ENCODE measurements at places on chromosomes 6 and 20.

- DNase-seq: no peak
Observed at GRCh38 chr6:50936277-50936681, 117.6 kb downstream of the TFAP2B start.

DNA sequence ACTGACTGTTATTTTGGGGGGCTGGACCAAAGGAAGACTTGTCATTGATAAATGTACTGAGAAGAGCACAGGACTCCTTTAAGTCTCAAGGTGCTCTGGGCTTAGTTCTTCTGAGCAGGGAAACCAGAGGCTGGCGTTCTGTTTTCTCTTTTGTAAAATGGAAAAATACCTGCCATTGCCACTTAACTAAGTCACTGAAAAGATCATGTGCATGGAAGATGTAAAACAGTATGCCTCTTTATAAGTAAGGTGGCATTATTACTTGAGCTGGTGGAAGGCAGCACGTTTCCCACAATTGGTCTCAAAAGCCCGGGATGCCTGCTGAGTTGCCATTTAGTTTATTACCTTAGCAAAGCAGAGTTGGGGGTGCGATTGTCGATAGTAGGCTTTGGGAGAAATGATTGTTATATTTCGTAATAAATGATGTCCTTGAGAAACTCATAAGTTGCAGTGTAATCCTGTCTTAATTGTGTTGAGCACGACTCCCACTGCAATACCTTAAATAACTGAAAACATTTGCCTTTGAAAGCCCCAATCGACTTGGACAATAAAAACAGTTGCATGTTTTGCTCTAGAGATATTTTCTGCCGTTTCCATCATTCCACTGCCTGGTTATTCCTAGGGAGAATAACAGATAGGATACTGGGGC is 3.6 kb downstream of the JARID2 start:
- DNase-seq: no peak

- DNase-seq: no peak
Observed at GRCh38 chr20:20971810-20972209, 134.3 kb downstream of the LINC00237 start.

DNA sequence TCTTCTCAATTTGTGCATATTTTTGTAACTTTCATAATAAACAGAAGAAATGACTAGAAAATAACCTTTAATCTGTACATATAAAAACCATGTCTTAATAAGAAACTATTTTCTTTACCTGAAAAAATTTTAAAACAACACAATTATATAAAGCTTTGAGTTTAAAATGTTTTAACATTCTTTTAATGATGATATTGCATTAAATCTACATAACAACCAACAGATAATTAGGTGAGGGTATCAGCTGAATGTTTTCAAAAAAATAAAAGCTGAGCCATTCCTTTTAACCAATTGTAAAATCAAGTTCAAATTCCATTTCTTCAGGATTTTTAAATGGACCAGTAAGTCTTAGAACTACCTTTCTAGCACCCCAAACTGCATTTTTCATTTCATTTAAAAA is 1185.0 kb upstream of the CITED2 start:
- no peak for DNase-seq

DNA sequence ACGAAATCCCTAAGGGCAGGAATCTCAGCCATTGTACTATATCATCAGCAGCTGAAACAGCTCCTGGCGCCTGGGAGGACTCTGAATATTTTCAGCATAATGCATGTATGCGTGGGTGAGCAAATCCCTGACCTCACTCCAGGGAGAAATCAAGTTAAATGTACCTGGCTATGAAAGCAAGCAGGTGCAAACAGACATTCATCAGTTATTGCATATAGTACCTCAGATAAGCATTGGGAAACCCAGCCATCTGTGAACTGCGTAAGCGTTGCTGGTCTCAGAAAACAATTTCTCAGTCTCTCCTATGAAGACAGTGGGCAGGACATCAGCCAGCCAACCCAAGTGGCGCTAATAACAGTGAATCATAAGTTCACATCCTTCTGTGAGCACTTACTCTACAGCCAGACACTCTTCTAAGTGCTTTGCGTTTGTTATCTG is 622.6 kb downstream of the EPM2A start:
- DNase-seq: no peak

- no peak for DNase-seq
Observed at GRCh38 chr20:35901678-35902544, 52.4 kb downstream of the SCAND1 start.

GRCh38 chr20:34562641-34563040 is 4.1 kb downstream of the MAP1LC3A start:
- DNase-seq: peak; percentile 13

DNA sequence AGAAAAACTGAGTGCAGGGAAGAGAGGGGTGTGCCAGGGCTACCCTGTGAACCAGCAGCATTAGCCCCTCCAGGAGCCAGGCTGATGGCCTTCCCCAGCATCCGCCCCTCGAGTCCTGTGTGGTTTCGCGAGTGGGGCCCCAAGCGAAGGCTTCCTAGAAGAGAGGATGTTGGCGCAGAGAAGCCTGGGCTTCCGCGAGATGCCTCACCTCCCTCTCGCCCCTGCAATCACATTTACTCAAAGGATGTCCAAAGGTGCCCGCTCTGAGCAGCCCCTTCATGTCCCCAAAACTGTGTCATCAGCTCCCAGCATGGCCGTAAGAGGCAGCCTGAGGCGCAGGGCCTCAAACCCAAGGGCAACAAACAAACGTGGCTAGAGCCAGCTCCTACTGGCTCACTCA is 111.7 kb downstream of the PREX1 start:
- DNase-seq: peak; percentile 77

DNA sequence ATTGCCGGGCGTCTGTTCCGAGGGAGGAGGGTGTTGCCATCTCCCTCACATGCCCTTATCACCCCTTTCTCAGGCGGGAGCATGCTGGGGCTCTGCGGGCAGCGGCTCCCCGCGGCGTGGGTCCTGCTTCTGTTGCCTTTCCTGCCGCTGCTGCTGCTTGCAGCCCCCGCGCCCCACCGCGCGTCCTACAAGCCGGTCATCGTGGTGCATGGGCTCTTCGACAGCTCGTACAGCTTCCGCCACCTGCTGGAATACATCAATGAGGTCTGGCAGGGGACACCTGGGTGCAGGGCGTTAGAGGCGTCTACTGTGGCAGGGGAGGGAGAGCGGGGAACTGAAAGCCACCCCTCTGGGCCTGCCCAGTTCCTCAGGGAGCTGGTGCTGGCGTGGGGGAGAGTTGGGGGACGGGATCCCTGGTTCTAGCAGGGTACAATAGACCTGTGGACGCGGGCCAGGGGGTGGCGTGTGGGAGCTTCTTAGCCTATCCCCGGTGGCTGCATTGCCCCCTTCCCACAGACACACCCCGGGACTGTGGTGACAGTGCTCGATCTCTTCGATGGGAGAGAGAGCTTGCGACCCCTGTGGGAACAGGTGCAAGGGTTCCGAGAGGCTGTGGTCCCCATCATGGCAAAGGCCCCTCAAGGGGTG is 697 bp downstream of the PPT2 start:
- DNase-seq: peak; percentile 63

DNA sequence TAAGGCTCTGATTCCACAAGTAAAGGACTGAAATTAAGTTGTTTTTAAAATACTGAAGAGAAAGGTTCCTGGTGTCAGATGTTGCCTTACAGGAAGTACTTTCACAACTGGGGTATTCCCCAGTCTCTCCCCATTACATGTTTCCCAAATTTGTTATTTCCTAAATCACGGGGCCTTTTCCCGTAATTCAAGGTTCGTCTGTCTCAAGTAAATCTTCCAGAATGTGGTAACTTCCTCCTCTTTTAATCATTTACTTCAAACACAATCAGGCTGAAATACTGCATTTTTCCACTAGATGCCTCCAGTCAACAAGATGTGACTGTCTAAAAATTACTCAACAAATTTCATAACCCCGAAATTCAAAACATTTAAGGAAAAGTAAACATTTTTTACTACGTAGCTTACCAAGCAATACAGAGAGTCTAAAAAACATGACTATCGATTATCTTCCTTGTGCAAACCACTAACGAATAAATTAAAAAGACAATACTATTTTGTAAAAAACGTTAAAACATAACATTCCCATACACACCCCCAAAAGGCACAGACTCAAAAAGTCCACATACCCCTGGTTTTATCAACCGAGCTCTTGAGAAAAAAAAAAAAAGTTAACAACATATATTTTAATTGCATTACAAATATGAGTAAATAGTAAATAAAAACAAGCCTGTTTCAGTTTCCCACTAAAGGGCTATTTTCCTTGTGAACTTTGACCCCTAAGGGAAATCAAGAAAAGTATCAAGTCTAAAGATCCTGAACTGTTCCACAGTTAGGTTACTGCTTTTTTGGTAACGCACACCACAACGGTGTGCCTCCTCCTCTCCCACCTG is 1.7 kb downstream of the SOD2 start:
- DNase-seq: peak; percentile 69

GRCh38 chr6:141403827-141404226 is 728.9 kb upstream of the GJE1 start:
- no peak for DNase-seq

DNA sequence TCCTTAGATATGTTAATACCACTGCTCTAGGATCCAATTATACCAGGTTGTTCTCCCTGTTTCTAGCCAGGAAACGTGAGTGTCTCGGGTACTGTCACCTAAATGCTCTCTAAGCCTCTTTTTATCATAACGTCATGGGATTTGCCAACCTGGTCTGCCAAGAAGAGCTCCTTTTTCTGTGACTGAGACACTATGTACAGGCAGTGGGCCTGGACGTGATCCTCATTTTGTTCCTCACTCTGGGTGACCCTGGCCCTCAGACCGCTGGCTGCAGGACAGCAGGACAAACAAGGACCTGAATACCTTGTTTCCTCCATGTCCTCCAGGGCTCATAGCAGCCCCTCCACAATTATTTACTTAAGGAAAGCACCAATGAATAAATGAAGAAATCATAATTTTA is 69.1 kb downstream of the CD164 start:
- no peak for DNase-seq

- DNase-seq: no peak
Observed at GRCh38 chr6:121441477-121441876, 6.0 kb downstream of the GJA1 start.

- DNase-seq: no peak
Observed at GRCh38 chr6:51007237-51007636, 188.6 kb downstream of the TFAP2B start.

DNA sequence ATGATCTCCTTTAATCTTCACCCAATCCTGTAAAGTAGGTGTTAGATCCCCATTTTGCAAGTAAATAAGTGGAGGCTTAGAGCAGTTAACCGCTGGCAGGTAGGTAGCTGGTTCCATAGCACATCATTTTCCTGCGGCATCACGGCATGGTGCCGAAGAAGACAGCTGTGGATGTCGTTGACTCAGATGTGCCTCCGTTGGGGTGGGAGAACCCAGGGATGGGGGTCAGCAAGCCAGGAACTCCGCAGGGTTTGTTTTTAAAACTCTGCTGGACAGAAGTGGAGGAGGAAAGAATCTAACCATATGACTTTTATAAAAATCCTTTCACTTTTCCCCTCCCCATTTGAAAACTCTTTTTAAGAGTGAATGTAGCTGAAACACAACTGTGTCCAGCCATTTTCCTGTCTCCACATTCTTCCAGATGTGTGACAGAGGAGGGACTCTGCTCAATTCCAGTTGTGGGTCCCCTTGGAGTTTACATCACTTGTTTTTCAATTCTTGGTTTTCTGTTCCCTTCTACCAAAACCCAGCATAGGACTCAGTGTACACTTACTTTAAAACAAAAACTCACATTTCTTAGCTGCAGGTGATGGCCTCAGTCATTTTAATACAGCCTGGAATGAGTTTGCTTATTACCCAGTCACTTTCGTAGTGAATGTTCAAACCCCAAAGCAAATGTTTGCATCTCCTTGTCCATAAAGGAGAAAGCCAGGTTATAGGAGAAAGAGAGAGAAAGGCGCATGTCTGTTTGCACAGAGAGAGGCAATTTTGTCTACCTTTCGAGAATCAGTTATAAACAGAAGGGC is 27.6 kb upstream of the PI16 start:
- peak; percentile 51 for DNase-seq

DNA sequence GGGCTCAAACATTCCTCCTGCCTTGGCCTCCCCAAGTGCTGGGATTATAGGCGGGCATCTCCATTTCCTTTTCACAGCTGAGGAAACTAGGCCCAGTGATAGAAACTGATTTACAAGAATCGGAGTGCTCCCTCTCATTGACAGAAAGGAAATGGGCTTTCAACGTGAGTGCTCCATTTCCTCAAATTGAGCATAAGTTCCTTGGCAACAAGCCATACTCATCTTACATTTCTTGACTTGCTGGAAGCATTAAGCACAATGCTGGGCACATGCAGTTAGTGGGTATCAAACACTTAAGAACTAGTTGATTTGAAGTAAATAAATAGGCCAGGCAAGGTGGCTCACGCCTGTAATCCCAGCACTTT is 54.7 kb downstream of the FGD2 start:
- no peak for DNase-seq

DNA sequence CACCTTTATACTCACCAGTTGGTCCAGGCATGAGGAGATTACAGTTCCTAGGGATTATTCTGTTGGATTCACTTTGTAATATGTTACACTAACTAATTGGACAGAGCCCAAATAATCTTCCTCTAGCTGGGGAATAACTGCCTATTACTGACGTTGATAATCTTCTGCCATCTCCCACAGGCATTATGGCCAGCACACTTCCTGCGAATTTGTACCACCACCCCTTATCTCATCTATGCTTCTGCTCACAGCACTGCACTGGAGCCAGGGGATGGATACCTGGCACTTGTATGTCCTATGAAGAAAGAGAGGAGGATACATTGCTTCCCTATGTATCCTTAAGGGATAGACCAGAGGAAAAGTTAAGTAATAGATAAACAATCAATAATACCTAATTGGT is 494.8 kb upstream of the MAN1A1 start:
- DNase-seq: no peak

All from activated CD4-positive, alpha-beta T cell treated with anti-CD3 and anti-CD28 coated beads, Interleukin-2, Interleukin-4, amounts not matched to agents 100 ng/mL and 50 ng/mL, durations not matched to agents 16 hours and 8 hours (primary cell).